Stimulated activated CD8-positive, alpha-beta memory T cell treated with anti-CD3 and anti-CD28 coated beads, Interleukin-4, amount 100 ng/mL, for 1 hour (primary cell): ENCODE measurements at places on chromosomes 1 and 21.

GRCh38 chr1:40143891-40144575, 17.2 kb upstream of the RLF start:
- DNase-seq = no peak

DNA sequence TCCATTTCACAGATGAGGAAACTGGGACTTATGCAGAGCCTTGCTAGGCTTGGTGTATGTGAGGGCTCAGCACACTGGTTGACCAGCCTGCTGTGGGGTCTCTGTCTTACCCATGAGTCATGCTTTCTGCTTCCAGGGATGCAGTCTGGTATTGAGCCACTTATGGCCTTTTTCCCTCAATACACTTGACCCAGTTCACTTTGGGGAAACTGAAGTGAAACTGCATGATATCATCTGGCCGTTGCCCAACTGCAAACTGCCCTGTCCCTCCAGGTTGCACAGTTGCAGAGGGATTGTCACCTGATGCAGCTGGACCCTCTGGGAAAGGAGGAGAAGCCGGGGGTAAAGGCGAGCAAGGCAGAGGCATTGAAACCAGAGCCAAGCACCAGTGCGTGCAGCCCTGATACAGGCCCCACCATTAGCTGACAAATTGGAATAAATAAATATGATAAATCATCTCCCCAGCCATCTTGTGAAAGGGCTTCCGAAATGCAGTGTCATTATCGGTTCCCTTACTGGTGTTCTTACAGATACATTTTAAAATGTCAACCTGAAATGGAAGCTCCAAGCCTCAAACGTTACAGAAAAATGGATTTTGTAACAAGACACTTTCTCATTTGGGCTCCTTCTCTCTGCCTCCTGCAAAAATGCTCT, 39.3 kb upstream of the DUSP10 start:
- DNase-seq = no peak

DNA sequence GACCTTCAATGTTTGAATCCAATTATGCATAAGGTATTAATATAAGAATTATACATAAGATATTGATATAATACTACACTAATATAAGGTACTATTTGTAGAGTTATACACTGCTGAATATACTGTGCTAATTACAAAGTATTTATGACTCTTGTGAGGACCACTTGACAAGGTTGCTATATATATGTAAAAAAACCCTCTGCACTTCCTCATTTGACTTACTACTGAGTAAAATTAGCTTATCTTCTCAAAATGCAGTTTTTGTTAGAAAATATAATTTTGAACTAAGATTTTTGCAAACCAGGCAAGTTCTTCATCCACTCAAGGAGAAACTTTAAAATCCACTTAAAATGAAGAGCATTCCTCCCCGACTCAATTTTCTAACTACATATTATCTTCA, 8.5 kb downstream of the SIKE1 start:
- no peak for DNase-seq

GRCh38 chr1:235746245-235746644, 96.7 kb upstream of the GNG4 start:
- DNase-seq = no peak

- no peak for DNase-seq
Observed at GRCh38 chr1:185345913-185346720, 29.1 kb upstream of the IVNS1ABP start.

DNA sequence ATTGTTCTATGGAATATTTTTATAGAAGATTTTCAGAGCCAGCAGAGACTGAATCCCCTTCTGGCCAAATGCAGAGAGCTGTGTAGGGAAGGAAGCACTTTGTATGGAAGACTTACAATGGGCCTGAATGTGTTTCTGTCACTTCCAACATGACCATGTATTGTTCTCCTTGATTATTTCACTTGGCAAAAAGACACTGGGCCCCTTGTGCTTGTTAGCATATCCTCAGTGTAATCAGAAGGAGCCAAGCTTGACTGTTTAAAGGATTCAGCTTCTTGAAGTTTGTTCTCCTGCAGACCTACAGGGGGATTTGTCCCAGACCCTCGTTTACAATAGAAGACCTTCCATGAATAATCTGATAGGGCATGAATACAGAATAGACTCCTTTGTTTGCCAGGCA, 48.1 kb upstream of the UBE2U start:
- no peak for DNase-seq

- no peak for DNase-seq
Observed at GRCh38 chr1:206460836-206461426, 9.3 kb upstream of the IKBKE start.

- DNase-seq = no peak
Observed at GRCh38 chr1:172469717-172470116, 25.8 kb upstream of the PIGC start.

GRCh38 chr1:67578397-67579020, 106.5 kb upstream of the GADD45A start:
- no peak for DNase-seq

DNA sequence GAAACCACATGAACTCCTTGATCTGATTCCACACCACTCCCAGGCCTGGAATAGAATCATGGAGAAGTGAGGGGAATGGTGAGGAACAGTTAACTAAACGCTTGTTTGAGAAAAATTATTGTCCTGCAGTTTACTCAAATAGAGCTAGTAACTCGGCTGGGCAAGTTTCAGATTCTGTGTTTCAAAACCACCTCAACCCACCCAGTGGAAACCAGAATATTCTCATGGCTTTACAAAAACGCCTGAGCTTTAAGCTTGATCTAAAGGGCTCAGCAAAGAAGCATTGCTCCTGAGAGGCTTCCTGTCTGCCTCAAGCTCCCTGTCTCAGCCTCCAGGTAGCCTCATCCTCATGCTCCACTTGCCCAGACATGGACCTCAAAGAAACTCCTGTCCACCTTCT, 16.6 kb downstream of the TCHHL1 start:
- DNase-seq = no peak

GRCh38 chr1:169563650-169564049, 22.6 kb downstream of the F5 start:
- DNase-seq = no peak

DNA sequence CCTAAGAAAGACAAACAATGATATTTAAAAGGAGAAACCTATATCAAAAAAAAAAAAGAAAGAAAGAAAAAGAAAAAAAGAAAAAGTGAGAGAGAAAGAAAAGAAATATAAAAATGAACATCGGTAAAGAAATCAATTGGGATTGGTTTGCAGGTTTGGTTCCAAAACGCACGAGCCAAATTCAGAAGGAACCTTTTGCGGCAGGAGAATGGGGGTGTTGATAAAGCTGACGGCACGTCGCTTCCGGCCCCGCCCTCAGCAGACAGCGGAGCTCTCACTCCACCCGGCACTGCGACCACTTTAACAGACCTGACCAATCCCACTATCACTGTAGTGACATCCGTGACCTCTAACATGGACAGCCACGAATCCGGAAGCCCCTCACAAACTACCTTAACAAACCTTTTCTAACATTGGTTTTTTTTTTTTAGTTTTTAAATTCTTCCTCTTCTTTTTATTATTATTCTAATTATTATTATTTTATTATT, 11.7 kb downstream of the LHX9 start:
- DNase-seq = no peak

GRCh38 chr21:25647647-25648046, 8.6 kb downstream of the JAM2 start:
- DNase-seq = no peak

- DNase-seq = no peak
Observed at GRCh38 chr21:43794857-43795256, 5.5 kb downstream of the RRP1 start.

DNA sequence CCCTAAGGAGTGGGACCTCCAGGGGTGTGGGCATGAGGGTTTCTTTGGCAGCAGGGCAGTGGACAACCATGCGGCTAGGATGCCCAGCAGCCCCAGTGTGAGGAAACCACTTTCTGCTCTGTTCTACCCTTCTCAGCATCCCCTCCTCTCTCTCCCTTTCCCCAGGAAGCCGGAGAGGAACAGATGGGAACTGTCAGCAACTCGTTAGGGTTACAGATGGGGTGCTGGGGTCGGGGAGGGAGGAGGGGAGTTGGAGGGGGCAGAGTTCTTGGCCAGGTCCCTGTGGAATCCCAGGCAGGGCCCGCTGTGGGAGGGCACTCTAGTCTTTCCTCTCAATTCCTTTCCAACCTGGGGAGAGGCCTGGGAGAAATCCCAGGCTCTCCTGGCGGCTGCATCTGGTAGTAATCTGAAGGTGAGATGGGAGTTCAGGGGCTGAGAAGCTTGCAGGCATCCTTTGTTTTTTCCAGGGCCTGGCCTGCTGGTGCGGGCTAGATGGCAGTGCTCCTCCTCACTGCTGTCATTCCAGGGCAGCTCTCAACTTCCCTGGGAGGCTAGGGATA, 93.9 kb upstream of the CSF3R start:
- no peak for DNase-seq

GRCh38 chr1:18069903-18070302, 37.7 kb upstream of the IGSF21 start:
- no peak for DNase-seq

GRCh38 chr1:201374364-201374763, 3.1 kb downstream of the TNNT2 start:
- no peak for DNase-seq
